ENCODE measurements at places on chromosomes 1 and 21.

DNA sequence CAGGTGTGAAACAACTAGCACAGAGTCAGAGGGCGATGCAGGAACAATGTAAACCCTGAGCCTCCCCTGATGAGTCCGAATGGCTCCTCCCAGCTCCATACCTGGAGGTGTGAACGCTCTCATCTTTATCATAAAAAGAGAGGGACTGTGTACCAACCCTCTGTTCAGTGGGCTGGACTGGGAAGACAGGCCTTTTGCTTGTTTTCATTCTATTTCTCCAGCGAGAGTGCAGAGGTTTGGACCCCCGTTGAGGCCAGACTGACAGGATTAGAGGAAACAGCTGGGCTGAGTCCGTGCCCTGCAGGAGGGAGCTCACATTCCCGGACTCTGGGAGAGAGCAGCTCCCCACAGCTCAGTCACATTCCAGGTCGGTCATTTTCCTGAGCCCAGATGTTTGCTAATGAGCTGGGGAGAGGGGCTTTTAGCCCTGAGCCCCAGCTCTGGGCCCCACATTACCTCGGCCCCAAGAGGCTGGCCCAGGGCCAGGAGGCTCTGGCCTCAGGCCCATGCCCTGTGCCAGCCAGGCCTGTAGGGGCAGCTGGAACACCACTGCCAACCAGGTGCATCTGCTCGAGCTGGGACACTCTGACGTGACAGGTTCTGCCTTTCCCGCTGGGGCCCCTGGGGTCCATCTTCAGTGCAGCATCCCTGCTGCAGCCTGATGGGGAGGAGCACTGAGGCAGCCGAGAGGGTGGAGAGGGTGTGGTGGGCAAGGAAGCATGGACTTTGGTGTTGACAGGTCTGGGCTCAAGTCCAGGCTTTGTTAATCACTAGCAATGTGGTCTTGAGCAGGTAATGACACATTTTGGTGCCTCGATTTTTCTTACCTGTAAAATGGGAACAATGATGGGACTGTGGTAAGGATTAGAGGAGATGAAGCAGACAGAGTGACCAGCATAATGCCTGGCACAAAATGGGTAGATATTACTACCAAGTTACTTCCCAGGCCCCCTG is 3.5 kb upstream of the NBL1 start:
- no peak for DNase-seq

- DNase-seq = no peak
These were observed 15.2 kb downstream of the CDK18 start for GRCh38 chr1:205519541-205520131.

GRCh38 chr1:200233393-200233792 is 176.4 kb downstream of the ZNF281 start:
- DNase-seq = no peak

- no peak for DNase-seq
These were observed 27.0 kb upstream of the ZFP69B start for GRCh38 chr1:40423264-40423642.

DNA sequence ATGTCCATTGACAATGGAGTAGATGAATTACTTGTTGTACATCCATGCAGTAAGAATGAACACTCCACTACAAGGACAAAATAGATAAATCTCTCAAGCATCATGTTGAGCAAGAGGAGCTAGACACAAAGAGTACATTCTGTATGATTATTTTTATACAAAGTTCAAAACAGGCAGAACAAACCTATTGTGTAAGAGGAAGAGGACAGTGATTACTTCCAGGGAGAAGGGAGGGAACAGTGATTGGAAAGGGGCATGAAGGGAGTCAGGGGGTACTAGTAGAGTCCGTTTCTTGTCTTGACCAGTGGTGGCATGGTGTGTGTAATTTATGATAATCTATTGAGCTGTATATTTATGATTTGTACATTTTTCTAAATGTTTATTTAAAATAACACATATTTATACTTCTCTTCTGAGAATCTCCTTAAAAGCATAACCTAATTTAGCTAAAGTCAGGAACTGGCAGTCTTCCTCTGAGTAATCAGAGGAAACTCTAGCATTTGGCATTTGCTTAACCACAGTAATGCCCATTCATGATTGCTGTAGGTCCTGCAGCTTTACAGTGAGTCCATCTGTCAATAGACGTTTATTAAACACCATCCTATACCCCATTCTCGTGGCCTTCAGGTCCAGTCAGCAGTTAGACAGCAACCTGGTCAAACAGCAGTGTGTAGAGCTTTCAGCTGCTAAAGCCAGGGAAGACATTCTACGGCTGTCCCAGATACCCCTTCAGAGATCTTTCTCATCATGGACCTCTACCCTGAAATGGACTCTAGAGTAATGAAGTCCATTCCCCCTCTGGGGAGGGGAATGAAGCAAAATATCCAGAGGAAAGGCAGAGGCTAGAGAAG is 114.1 kb upstream of the GALNT2 start:
- DNase-seq = no peak

- DNase-seq = no peak
These were observed 18.3 kb downstream of the CFAP410 start for GRCh38 chr21:44320847-44321246.

DNA sequence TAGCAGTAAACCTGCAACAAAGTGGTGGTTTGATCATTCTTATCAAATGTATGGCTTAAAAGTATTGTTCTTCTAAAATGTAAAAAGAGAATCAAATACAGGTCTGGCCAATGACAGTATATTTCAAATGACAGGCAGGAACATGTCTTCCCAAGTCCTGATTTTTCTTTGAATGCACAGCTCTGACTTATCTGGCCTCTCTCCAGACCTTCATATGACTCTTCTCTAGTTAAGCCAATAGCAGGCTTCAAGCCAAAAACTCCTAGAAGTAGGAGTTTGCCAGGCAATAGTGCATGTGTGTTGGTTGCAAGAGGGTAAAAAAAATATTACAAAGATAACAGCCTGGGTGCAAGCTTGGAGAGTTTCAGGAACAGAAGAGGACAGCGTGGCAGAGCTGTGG is 345.5 kb downstream of the SMYD3 start:
- no peak for DNase-seq

GRCh38 chr21:33393348-33393747 is 9.9 kb upstream of the IFNGR2 start:
- DNase-seq = no peak

- no peak for DNase-seq
These were observed 4.9 kb downstream of the TGFB2 start for GRCh38 chr1:218350035-218350525.

DNA sequence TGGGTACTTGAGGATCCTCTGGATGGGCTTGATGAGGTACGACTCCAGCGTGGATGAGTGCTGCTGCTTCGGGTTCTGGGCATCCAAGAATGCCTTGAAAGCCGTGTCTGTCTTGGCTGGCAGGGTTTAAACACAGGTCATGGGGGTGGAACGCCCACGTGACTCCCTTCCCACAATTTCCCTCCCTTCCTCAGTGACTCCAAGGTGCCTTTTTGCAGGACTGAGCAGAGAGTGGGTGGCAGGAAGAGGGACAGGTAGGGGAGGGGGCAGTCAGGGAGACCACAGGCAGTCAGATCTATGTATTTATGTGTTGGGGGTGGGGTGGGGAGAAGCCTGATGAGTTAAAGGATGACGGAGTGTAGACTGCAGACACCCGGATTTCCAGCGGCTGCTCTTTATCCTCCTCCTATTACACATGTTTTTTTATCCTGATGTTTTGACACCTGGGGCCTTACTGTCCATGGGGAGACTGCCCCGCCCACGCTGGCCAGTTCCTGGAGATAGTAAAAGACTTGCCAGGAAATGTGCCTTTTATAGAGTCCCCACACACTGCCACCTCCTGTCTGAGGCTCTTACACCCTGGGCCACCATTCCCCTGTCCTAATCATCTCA is 103.2 kb upstream of the KRTAP19-8 start:
- no peak for DNase-seq

DNA sequence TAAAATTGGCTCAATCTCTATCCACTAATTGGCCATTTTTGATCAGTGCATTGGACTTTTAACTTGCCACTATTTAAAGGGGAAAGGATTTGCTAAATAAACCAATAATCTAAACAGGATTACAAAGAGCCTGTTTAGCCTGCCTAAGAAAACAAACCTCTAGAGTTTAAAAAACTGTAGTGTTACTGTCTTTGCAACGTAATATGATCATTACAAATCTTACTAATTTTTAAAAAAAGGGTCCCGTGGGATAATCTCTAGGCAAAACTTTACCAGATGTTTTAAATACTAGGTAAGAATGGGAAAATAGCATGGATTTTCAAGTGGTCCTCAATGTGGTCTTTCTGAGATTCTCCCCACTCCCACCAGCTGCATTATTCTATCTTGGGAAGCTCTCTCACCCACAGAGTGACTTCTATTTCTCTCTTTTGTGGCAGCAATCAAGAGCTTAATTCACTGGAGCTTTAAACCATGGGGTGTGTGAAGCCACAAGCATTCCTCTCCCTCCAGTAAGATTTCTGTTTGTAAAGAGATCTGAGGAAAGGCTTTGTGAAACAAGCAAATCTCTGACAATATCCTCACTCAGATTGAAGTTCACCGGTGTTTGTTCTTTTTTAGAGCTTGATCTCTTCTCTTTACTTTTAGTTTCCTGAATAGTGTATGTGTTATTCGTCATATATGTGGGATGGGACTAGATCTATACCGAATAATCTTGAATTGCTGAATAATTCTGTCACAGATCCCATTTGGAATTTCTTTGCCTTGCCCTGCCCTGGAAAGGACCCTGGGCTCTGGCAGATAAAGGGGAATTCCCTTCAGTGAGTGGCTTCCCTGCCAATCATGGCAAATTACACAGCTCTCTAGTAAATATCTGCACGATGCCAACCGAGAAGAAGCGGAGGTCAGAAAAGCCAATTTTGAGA is 132.2 kb downstream of the TLR5 start:
- DNase-seq = no peak

GRCh38 chr1:34642679-34643078 is 112.2 kb upstream of the GJB5 start:
- DNase-seq = no peak

- no peak for DNase-seq
These were observed 1.1 kb upstream of the ADAMTS1 start for GRCh38 chr21:26846036-26846931.

DNA sequence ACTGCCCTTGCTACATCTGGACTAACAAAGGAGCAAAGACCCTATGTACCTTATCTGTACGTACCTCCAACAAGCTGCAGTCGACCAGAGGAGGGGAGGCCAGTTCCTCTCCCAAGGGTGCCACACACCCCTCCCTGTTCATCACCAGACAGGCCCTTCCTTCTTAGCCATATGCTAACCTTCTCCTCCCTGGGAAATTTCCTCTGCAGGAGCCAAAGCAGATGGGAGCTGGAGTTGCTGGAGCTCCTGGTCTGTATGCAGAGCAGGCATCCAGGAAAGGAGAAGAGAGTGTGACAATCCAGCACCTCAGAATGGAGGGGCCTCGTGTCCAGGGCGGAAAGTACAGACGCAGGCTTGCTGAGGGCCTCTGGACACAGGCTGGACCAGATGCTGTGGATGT is 48.5 kb downstream of the C8B start:
- DNase-seq = no peak

GRCh38 chr1:38222891-38223290 is 176.3 kb upstream of the POU3F1 start:
- no peak for DNase-seq
